ENCODE measurements at places on chromosomes 2 and 18. TPM values are rescaled to one million over a fixed set of nuclear protein-coding genes. Genes with fewer than 3 reads are reported as not detected.

GRCh38 chr2:130336877-130337734 is 5.6 kb upstream of the IMP4 start:
- peaks cover 25% of the 10 kb centered on the region for H3K4me1 ChIP-seq

The LONRF2 gene
- 0.32 TPM for total RNA-seq

The POTEI gene
- not detected for total RNA-seq

The COLEC12 gene
- total RNA-seq = not detected

The SLC8A1 gene
- total RNA-seq = 1.8 TPM

GRCh38 chr18:57621246-57621604 is 411 bp downstream of the NARS1 start:
- H3K4me3 ChIP-seq = peak overlapping the region; percentile 85
- peaks cover 14% of the 10 kb centered on the region for H3K36me3 ChIP-seq
- DNase-seq = no peak
- peaks cover 9% of the 10 kb centered on the region for H3K4me1 ChIP-seq
- H3K27me3 ChIP-seq = no peaks in the 10 kb centered on the region
- peak overlapping the region; percentile 87 for H3K27ac ChIP-seq

- H3K4me1 ChIP-seq = peaks cover 18% of the 10 kb centered on the region
- DNase-seq = no peak
- H3K27ac ChIP-seq = no peak overlapping the region
- H3K4me3 ChIP-seq = no peak overlapping the region
- H3K27me3 ChIP-seq = no peaks in the 10 kb centered on the region
Measured at GRCh38 chr2:159290289-159290907, 3.9 kb upstream of the WDSUB1 start.

All from activated T-helper 1 cell treated with anti-CD3 and anti-CD28 coated beads, Interleukin-12 subunit alpha, Interleukin-12 subunit beta, Interleukin-2, Interleukin-4 antibody, amounts not matched to agents 30 ng/mL and 10 ng/mL and 1 ng/mL, durations not matched to agents 14 hours and 24 hours and 36 hours (primary cell).